ENCODE measurements at places on chromosomes 1 and 21.

DNA sequence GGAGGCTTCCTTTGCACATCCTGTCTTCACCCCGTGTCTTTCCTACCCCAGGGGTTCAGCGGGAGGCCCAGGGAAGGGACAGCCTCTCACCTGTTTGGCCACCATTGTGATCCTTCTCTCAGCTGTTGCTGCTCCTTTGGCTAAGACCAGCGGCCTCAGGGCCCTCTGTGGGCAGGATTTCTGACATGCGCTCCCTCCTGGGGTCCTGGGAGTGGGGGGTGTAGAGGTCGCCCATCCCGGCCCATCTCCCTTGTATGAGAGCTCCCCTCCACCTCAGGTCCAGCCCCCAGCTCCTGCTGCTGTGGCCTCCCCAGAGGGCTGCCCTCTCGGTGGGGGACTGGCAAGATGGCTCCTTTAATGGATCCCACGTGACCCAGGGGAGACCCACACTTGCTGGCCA, 120.5 kb downstream of the PRDM2 start:
- DNase-seq, result no peak

GRCh38 chr1:174156437-174156836, 2.9 kb upstream of the RABGAP1L start:
- DNase-seq, result no peak

- no peak for DNase-seq
Measured at GRCh38 chr1:109370712-109371340, 26.9 kb downstream of the SORT1 start.

GRCh38 chr1:156149374-156150332, 3.7 kb upstream of the SEMA4A start:
- DNase-seq, result no peak

DNA sequence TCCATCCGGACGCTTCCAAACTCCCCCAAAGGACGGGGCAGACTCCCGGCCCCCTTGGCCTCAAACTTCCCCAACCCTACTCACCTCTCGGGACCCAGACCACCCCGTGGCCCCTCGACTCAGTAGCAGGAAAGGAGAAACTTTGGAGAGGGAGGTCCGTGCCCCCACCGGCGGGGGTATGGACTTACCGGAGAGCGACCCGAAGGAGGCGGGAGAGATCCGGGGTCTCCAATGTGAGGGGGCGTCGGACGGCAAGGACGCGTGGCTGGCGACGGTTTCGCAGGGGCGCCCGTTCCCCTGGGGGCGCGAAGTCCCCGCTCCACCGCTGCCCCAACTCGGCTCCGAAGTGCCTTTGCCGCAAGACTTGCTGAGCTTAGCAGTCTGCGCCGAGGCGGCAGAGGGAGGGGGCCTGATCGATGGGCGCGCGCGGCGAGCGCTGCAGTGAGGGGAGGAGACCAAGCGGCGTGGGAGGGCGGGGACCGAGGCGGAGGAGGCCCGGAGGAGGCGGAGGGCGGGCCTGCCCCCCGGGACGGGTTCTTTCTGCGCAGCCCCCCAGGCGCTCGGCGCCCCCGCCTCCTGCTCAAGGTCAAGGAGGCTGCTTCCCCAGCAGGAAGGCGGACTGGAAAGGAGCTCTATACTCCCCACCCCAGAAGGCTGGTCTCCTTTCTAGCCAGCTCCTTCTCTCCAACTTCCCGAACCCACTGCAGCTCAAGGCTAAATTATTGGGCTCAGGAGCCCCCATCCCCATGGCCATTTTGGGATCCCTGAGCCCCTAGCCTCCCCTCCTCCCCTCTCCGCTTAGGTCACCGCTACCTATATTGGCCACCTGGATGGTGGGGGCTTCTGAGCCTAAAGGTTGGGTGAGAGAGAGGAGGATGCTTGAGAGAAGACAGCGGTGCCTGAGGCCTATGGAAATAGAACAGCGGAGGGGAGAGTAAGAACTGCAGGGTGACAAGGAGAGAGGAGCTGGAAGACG, at the start of gene SYT2:
SYT2 (minus strand) TSS at position 385 of the 976 bp plus-strand sequence. CDS start 104,682 bp downstream, outside the sequence.
- peak; percentile 4 for DNase-seq

DNA sequence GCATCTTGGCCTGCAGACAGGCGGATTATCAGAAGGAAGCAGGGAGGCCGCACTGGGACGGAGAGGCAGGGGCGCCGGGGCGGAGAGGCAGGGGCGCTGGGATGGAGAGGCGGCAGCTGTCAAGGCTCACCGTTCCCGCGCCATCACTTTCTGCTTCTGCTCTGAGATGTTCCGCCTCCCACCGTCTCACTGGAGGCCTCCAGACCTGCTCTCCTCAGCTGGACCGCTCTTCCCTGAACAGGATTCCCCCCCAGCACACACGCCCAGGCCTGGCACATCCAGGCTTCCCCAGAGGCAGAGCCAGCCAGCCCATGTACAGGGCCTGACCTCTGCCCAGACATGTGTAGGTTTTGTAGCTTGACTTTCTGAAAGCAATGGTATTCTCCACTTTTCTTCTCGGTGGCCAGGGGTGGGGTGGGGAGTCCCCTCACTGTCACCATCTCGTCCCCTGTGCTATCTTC, 84.1 kb downstream of the RIPK4 start:
- no peak for DNase-seq

DNA sequence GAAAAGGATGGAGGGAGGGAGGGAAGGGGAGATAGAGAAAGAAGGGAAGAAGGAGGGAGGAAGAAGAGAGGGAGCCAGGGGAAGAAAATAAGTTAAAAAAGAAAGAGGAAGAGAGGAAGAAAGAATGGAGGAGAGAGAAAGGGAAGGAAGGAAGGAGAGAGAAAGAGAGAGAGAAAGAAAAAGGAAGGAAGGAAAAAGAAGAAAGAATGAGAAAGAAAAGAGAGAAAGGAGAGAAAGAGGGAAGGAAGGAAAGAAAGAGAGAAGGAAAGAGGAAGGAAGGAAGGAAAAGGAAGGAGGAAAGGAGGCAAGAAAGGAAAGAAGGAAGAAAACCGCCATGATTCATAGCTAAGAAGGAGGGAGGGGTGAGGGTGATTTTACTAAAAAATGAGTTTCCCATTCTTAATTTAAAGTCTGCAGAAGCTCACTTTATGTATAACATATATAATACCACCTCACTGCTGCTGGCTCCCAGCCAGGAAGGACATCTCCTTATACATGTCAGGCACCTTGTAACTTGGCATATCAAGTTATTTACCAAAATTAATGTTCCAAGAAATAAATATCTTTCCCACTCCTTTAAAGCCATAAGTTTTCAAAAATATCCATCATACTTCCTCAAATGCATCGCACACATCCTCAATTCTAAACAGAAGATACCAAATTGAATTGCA, 46.0 kb upstream of the OLIG2 start:
- no peak for DNase-seq

- no peak for DNase-seq
Measured at GRCh38 chr21:33539616-33540015, 2.3 kb downstream of the GART start.

GRCh38 chr1:172826096-172826741, 167.3 kb downstream of the FASLG start:
- no peak for DNase-seq

DNA sequence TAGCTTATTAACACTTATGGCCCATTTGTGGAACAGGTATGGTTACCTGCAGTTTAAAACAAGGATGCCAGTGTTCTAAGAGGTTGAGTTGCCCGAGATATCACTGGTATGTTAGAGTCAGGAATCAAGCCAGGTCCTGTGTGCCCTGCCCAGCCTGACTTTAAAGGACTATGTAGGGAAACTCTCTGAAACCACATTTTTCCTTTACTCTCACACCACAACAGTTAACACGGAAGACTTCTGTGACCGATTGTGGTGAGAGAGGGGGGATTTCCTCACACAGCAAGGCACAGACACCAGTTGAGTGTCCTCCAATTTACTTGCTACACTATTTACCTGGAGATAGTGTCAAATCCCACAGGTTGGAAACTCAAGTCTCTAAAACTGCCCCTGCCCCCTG, 47.8 kb downstream of the UCK2 start:
- DNase-seq, result no peak

DNA sequence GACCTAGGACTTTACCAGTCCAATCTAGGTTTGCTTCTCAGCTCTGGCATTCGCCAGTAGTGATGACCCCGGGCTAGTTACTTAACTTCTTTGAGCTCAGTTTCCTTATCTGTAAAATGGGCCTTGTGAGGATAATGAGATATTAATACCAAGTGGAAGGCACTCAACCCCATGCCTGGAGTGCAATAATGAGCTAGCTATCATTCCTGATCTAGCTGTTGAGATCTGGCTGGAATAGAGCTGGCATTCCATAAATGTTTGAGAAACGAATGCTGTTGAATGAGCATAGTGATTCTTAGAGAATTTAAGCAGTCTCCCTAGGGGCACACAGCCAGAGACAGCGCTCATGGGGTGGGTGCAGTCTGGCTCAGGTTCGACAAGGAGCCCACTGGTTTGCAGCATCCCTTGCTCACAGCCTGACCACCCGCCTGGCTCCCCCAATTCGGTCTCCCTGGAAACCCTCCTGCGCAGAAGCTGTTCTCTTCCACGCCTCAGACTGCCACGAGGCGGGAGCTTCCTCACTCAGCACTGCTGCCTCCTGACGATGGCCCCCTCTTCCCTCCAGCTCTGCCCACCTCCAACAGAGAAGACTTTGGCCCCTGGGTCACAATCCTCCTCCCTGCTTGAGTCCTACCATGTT, 32.5 kb downstream of the DHCR24 start:
- DNase-seq, result no peak

GRCh38 chr1:97139512-97139911, 417.9 kb downstream of the PTBP2 start:
- DNase-seq, result no peak

Measured in stimulated activated CD4-positive, alpha-beta T cell treated with anti-CD3 and anti-CD28 coated beads, Interleukin-1b, Interleukin-23, amount 100 ng/mL, for 24 hours (primary cell).